NCI-H1092 (cell line): ENCODE measurements at places on chromosomes 16 and 17.

GRCh38 chr16:63057341-63057740, 1021.1 kb upstream of the CDH8 start:
- DNase-seq, result no peak

DNA sequence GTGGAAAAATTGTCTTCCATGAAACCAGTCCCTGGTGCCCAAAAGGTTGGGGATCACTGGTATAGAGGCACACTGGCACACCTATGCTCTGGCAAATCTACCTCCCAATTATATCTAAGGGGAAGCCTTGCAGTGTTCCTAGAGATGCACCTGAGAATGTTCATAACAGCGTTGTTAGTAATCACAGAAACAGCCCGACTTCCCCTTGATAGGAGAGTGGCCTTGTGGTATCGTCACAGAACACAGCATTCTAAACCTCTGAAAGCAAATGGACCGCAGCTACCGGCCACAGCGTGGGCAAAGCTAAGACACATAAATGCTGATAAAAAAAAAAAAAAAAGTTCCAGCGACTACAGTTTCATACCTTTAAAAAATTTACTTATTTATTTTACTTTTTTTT, 39.1 kb upstream of the ADGRG1 start:
- no peak for DNase-seq

- DNase-seq, result no peak
Observed at GRCh38 chr17:80779336-80779735, 212.3 kb upstream of the CHMP6 start.

GRCh38 chr17:77886387-77886728, 72.1 kb upstream of the TNRC6C start:
- DNase-seq, result no peak

DNA sequence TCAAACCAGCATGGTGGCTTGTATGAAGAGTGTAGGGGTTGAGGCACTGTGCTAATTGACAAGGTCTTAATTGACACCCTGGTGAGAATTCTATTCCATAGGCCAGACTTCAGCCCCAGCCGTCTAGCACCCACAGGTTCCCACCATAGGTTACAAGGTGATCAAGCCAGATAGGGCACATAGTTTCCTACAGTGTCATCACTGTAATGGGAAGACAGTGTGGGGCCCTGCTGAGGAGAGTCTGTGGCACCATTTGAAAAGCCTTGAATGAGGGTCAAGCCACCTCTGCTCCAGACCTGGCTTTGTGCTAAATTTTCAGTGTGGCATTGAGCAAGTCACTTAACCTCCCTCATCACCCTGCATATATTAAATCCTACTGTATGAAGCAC, 36.2 kb downstream of the YPEL2 start:
- no peak for DNase-seq

- no peak for DNase-seq
Observed at GRCh38 chr16:88055356-88055755, 104.1 kb downstream of the BANP start.

DNA sequence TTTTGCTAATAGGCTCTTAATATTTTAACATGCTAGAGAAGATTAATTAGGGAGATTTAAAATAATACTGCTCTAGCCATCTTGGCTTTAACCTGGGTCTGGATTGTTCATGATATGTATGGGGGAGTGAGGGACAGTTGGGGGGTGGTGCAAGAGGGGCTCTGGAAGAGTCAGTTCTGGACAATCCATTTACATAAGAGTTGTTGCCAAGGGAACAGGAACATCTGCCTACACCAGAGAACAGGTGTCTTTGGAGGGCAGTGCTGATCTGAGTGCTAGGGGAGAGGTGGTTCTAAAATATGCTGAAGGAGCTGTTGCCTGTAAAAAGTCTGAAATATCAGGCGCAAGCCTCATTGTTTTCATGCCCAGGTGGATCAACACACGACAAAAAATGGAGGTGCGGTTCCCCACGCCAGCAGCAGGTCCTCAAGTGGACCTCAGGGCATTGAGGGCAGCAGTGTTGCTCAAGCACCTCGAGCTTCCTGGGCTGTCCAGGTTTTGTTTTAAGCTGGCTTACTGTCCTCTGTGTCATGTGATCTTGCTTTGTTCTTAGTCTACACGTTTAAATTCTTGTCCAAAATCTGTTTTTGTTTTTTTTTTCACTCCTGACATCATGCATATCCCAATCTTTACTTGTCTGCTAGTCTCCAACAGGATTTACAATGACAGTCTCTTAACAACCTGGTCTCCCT, 25.4 kb upstream of the WSB1 start:
- DNase-seq, result peak; percentile 25

DNA sequence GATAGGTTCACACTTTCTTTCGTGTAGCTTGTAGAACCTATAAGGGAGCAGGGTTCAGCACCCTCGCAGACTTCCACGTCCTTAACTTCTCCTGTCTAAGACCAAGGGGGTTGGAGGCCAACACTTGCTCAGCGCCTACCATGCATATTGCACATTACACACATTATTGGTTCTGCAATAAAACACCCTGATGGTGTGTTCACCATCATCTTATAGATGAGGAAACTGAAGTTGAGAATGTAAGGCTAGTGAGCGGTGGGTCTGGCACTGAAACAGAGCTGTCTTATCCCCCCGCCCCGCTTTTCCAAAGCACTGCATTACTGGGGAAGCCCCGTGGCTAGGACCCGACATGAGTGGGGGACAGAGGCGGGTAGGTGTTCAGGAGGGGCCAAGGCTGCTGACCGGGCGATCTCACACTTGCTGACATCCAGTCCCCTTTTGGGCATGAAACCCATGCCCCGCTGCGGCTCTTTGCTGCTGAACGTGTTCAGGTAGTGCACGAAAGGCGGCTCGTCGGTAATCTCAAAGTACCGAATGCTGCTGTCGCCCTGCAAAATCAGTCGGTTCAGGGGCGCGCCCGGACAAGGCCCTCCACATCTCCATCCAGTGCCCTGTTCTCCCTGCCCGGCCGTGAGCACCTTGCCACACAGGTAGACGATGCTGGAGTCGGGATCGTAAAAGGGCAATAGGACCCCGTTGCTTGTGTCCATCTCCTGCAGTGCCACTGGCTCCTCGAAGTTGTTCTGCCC, 6.2 kb downstream of the CORO6 start:
- DNase-seq, result no peak

DNA sequence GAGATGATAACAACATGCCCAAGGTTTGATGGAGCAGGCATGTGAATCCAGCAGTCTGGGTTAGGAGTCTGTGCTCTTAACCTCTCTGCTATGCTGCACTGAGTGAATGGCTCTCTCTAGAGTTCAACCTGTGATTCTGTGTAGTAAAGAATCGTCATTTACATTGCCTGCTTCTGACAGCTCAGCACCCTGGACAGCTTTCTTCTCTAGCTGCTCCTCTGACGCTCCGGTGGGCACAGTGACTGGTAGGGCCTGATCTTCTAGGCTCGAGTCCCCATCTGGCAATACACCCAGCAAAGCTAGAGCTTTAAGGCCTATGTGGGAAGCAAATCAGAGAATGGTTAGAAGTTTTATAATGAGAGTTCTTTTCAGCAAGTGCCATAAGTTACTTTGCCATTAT, 85.3 kb upstream of the ATP2A3 start:
- DNase-seq, result no peak

DNA sequence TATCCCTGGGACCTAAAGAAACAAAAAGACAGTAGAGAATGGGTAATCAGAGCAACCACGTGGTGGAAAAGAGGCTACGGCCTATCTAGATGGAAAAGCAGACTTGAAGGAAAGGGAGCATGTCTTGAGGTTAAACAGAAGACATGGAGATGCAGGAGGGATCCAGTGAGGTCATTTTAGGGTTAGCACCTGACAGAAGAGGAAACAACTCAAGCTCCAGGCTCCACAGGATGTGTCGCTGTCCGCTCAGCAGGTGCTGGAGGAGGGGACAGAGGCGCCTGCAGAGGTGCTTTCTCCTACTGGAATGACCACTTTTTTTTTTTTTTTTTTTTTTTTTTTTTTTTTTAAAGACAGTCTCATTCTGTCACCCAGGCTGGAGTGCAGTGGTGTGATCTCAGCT, 47.5 kb upstream of the CLEC3A start:
- DNase-seq, result no peak

DNA sequence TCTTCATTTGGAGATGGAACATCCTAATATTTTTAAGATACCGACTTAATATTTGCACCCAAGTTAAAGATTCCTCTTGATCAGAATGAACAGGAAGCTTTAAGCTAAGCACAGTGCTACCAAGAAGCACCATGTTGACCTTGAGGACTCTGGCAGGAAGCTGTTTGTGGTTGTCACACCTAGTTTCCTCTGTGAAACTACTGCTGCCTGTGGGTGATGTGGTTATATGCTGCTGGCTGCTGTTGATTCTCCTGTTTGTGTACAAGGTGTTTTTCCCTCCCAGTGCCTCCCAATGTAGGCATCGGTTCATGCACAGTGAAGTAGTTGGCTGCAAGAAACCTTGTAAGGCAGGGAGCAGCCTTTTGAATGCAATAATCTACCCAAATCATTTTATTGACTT, 23.4 kb downstream of the RBL2 start:
- DNase-seq, result no peak

DNA sequence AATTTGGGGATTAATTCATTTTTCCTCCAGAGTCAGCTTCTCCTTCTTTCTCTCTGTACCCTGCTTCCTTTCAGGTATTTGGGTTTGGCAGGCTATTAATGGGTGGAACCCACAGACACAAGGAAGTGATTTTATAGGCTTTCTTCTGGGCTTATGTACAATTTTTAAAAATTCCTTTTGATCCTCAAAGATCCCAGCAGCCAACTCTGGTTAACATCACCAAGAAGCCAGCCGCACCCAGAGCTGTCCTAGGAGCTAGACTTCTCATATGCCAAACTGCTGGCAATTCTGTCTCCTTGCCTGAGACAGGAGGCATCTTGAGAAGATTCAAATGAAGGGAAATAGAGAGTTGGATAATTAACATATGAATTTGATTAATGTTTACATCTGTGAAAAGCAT, 47.2 kb upstream of the ELAC2 start:
- no peak for DNase-seq

- no peak for DNase-seq
Observed at GRCh38 chr17:70076189-70076588, 1.2 kb downstream of the KCNJ16 start.

GRCh38 chr17:27217631-27218030, 76.3 kb upstream of the WSB1 start:
- no peak for DNase-seq

DNA sequence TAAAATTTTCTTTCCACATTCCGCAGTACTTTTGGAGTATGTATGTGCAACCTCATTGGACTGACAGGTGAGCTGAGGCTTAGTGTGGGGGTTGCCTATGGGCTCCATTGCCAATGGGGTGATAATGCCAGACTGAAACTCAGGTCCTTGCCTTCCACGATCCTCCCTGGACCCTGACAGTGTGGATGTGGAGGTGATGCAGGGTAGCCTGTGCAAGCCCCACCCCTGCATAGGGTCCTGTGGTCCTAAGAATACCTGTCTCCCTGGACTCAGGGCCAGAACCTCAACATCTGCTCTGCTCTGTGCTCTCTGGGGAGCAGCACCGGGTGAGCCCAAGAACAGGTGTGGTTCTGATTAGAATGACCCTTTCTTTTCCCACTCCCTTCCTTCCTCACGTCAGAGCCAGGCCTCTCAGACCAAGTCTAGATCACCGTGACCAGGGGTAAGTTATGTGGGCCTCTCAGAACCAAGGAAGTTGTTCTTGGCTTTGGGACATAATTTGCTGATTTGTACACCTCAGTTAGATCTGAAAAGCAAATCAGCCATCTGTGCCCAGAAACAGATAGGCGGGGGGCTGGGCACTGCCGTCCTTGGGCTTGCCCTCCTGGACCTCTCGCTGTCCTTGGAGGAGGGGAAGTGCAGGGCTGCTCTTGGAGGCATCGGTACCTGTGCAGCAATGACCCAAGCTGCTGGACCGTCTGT, 8.4 kb upstream of the TNS4 start:
- no peak for DNase-seq

- no peak for DNase-seq
Observed at GRCh38 chr16:3170440-3171180, 17.4 kb upstream of the OR1F1 start.

DNA sequence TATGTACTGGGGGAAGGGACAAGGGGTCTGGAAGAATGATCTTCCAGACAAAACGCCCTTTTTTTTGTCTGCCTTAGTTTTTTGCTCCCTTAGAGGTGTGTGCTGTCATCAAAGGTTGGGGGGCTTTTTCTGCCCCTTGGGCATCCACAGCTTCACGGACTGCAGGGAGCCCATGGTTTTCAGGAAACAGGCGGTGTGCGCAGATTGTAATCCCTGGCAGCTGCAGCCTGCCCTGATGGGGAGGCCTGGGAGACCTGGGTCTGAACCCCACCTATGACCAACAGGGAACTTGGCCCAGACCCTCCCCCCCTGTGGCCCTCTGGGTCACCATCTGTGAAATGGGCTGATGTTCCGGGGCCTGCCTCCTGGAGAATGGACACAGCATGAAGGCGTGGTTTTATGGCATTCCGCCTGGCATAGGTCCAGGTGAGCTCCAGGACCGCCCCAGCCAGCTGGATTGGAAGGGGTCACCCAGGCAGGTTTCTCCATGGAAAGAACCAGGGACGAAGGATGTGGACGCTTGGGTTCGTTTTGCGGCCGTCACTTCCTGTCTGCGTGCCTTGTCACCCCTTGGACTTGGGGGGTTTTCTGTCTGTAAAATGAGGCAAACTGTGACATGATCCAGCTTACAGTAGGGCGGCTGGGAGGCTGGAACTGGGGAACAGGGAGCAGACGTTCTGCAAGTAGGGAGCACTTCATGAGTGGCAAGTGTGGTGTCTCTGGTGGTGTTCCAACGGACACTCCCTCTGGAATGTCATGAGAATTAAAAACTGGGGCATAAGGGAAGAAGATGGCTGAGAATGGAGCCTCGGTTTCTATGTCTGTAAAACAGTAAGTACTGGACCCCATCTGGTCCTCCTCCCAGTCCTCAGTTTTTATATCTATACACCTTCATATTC, 1.5 kb downstream of the CPNE2 start:
- no peak for DNase-seq

DNA sequence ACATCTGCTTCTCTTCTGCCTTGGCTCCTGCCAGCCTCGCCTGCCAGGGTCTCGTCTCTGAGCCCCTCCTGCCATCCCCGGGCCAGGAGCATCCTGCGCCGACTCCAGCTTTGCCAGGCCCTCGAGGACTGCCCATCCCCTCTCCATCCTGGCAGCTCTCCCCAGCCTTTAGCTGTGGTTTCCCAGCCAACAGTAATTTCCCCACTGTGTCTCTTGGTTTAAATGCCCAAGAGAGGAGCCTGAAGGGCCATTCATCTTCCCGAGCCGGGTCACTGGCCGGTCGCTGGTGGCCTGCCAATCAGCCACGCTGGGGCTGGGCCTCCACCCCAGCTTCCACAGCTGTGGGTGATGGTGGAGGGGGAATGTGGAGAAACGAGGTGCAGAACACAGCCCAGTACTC, 47.8 kb downstream of the MRC2 start:
- DNase-seq, result peak; percentile 74

- no peak for DNase-seq
Observed at GRCh38 chr16:60776281-60776680, 1260.0 kb downstream of the CDH8 start.
